Right kidney (tissue), 9 donors: ENCODE measurements at places on chromosomes 7 and 10.

DNA sequence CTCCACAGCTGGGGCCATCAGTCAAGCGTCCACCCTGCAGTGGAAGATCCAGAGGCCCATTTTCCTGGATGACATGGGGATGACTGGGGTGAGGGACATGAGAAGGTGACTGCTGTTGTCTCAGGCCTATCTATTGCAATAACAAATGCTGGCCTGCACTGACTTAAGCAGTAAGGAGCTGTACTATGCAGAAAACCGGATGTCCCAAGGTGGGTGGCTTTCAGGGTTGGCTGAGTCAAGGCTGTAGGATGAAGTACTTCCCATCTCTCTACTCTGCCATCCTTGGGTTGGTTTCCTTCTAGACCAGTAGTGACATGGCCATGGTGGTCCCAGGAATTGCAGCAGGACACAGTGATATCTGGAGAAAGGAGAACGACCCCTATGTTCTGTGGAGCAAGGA is 48.1 kb downstream of the NEURL1 start:
- DNase-seq: no peak

GRCh38 chr10:122113161-122113944 is 124.4 kb downstream of the TACC2 start:
- peak; percentile 89 for DNase-seq

GRCh38 chr10:12504176-12504575 is 154.8 kb downstream of the CAMK1D start:
- no peak for DNase-seq

GRCh38 chr10:45183174-45183573 is 132.2 kb downstream of the OR13A1 start:
- no peak for DNase-seq

DNA sequence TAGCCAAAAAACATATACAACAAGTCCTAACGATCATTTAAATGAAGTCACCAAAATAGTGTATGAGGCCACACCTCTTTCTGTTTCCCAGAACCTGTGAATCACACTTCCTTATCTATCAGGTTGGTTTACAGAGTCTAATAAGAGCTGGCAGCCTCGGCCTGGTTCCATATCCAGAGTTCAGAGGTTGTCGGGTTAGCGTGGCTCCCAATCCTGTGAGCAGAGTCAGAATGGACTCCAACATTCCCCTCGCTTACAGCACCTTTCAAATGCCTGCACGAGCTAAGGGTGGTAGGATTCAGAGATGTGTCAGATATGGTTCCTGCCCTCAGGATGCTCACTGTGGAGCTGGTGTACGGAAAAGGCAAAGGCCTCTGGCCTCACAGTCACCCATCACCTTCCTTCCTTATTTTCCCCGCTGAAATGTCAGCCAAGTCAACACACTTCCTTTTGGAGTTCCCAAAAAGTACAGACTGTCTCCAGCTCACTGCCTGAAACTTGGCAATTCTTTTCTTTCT is 6.0 kb downstream of the IL15RA start:
- no peak for DNase-seq

DNA sequence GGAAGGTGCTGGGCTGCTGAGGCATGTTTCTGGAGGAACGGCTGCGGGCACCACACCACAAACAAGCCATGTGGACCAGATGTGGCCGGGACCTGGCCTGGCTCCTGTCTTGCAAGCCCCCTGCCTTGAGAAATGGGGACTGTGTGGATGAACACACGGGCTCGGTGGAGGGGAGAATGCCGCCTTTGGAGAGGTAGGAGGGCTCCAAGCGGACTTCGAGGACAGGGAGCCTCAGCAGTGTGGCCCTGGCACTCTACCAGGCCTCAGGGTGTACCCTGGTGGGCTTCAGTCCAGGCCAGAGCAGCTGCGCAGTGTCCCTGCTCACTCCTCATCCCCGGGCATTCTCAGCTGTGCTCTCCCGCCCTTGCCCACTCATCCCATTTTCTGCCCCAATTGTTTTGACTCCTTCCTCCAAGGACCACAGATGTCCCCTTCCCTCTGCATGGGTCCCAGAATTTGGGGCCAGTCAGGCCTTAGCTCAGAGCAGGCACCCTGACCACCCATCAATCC is 31.5 kb downstream of the PWWP2B start:
- DNase-seq: no peak

DNA sequence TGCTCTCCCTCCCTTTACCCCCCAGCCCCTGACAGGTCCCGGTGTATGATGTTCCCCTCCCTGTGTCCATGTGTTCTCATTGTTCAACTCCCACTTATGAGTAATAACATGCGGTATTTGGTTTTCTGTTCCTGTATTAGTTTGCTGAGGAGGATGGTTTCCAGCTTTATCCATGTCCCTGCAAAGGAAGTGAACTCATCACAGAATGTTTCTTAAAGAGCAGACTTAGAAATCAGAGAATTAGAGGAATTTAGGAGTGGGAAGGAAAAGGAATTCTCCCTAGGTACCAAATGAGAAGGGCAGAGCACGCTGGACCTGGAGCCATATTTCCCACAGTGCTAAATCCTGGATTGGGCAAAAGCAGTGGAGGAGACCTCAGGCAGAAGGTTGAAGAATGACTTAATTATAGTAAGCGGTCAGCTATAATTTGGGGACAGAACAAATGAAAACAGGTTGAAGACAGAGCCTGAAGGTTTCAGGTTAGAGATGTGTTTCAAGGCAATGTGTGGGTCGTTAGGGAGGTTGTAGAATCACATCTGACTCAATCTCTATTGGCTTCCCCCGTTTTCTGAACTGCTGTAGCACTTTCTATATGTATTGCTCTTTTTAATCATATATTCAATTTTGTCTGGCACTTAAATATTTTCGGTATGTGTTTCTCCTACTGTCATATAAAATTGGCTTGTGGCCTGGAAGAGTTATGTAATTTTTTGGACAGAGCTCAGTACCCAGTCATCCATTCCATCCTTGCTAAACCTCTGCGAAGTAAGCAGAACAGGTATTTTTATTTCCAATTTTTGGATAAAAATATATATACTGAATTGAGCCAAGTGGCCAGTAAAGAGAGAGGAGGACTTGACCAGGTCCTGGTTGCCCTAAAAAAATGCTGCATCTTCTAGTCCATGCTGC is 210.5 kb upstream of the KLF6 start:
- DNase-seq: no peak

DNA sequence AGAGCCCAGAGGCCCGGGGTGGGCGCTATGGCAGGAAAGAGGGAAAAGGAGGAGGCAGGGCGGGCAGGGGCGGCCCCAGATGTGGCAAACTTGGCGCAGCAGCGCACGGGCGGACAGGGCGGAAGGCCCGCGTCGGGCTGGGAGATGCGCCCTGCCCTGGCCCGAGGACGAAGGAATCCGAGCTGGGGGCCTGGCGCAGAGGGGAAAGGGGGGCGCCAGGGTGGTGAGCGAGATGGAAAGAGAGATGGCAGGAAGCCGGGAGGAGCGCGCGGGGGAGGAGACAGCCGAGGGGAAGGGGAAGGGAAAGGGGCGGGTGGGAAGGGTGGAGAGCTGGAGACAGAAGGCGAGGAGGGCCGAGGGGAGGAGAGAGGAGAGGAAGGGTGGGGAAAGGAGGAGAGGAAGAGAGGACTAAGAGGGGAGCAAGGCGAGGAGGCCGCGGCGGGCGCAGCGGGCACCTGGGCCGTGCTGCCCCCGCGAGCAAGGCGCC is at the start of gene MARVELD1:
Gene MARVELD1 (plus strand): TSS at position 392 of the 487 bp plus-strand sequence. CDS start 147 bp downstream, outside the sequence.
- peak; percentile 82 for DNase-seq

GRCh38 chr7:24964191-24964590 is 15.8 kb downstream of the OSBPL3 start:
- DNase-seq: no peak

DNA sequence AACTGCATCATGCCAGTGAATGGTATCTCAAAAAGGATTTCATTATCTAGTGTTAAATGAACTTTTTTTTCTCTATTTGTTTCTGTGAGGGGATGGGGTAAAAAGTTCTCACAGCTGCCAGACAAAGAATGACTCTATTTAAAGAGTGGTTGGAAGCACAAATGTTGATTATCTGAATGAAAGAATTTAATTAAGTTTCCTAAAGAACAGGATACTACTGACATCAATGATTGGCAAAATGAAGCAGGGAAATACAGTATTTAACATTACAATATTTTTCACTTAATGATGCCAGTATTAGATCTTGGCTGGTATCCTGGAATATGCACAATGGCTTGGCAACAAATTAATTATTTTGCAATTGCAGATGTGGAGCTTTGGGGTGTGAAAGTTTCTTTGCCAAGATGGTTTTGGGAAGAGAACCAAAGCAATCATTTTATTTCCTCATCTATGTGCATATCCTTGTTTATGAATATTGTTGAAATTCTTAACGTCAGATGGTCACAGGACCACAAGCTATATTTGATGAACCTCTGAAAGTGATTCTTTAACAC is 336.8 kb downstream of the ARL4A start:
- DNase-seq: no peak

- no peak for DNase-seq
Observed at GRCh38 chr10:119198438-119198837, 8.9 kb upstream of the GRK5 start.

DNA sequence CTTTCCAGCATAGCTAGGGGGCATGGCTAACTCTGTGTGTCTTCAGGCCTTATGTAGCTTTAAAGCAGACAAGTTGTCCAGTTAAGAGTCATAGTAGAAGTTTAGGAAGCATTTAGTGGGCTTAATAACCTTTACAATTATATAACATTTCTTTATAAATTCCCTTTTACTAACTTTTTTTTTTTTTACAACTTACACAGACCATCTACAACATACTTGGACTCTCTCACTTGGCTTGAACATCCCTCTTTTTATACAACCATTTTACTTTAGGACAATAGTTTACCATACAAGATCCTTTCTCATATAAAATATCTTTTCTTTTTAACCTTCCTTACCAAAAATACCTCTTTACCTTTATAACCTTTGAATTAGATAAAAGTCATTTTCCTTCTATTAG is 26.3 kb downstream of the SP4 start:
- no peak for DNase-seq

- DNase-seq: no peak
Observed at GRCh38 chr7:44759246-44759645, 10.6 kb downstream of the ZMIZ2 start.

- no peak for DNase-seq
Observed at GRCh38 chr7:29607889-29608288, 44.3 kb downstream of the PRR15 start.

- DNase-seq: peak; percentile 54
Observed at GRCh38 chr10:95430231-95430951, 130.8 kb downstream of the SORBS1 start.

DNA sequence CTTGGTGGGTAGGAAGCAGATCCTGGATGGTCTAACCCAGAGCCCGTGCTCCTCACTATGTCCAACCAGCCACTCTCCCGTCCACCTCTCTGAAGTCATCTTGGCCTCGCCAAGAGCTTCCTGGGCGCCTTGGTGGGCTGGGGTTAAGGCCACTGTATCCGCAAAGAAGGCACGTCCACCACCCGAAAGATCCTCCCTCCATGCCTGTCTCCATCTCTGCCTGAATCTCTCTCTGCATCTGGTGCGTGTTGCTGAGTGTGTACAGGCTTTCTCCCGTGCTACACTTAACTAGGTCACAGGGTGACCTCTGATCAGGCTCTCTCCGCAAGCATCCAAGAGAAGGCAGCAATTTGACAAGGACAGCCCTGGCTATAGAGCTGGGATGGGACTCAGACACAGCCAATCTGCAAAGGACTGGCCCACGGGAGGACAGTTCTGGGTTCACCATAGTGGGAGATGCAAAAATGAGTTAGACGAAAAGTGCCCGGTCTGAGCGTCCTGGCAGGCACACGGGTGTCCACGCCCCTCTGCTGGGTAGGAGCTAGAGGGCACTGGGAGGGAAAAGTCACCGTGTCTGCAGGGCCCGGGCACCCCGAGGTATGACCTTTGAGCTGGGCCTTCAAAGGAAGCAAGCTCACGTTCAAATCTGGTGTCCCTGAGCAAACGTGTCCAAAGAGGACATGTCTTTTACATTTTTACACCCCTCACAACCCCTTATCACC is 9.4 kb upstream of the RFC2 start:
- no peak for DNase-seq

DNA sequence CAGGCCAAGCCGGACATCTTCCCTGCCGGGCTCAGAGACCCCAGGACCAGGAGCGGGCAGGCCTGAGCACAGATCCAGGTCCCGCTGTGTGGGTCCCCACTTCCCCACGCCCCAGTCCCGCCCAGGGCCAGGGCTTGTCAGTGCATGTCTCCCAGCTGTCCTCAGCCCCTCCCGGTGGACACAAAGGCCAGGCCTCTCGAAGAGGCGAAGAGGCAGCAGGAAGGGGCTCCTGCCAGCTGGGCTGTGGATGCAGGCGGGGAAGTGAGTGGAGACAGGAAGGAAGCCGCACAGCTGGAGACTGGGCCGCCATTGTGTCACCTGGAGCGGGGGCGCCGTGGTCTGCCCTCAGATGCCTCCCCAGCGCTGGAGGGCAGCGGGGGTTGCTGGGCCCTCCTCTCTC is 4.8 kb downstream of the GRIFIN start:
- no peak for DNase-seq

DNA sequence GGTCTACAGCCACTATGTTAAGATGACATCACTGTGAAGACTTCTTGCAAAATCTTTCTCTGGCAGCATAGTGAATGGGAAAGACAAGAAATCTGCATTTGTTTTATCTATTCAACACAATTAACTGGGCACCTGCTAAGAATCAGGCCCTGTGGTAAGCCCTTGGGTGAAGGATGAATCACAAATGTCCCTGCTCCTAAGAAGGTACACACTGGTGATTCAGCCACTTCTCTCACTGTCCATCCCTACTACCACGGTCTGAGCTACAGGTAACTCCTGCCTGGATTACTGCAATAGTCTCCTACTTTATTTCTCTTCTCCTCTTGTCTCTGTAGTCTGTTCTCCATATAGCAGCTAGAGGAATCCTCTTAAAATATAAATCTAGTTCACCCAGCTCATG is 116.1 kb downstream of the HIBADH start:
- DNase-seq: no peak

DNA sequence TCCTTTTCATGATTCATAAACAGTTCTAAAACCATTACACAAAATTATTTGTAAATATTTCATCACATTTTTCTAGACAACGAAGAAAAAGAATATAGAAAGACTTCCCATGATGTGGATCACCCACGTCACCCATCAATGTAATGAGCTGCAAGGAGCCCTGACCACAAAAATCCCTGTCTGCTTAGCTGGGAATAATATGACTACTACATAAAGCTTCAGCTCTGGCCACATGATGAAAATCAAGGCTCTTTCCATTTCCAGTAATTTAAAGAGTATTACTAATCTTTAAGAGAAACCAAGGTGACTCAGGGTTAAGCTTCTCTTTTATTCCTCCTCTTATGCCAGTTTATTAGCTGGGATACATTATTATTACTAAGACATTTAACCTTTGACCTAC is 180.8 kb upstream of the CACNA2D1 start:
- DNase-seq: no peak

DNA sequence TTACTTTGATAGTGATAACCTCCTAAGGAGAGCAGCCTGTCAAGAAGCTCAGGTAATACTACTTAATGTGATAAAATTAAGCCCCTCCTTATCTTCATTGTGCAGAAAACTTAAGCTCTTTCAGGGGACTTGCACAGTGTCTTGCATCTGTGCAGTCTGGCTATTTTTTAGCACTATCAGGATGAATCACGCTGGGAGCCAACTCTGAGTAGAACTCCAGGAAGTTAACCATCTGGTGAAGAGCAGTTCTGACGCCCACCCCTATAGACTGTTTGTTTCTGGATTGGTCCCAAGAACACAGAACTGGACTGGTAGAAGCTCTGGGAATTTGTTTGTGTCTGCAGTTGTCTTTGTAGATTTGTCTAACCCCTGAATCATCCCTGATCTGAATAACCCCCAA is 41.9 kb downstream of the AGK start:
- DNase-seq: no peak

- DNase-seq: no peak
Observed at GRCh38 chr10:89458291-89458690, 43.9 kb downstream of the IFIT5 start.

- DNase-seq: no peak
Observed at GRCh38 chr7:17706734-17707133, 233.6 kb downstream of the SNX13 start.
